ENCODE measurements at places on chromosomes 13 and 19.
A peak's percentile ranks its signal among the peaks of the same experiment; 100 is the strongest.

GRCh38 chr19:2770055-2771013, 12.7 kb downstream of the SGTA start:
- DNase-seq: no peak

- DNase-seq: no peak
Measured at GRCh38 chr13:97273341-97273831, 51.3 kb downstream of the MBNL2 start.

- DNase-seq: peak; percentile 48
Measured at GRCh38 chr13:39419876-39420275, 183.1 kb downstream of the LHFPL6 start.

- no peak for DNase-seq
Measured at GRCh38 chr19:28359431-28360414, 853.2 kb downstream of the UQCRFS1 start.

DNA sequence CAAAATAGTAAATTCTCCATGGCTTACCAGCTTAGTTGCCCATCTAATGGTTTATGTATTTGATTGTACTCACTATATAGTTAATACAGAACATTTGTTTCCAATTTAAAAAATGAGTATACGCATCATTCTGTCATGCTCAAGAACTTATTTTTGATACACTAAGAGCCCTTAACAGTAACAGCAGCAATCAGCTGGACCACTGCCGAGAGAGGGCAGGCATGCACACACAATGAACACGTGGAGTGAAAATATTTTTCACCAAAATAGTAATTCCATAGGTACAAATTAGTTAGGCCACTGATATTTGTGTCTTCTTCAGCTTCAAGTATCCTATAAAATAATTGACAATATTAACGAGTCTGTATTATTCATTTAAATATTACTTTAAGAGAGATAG, 109.9 kb downstream of the KLF12 start:
- no peak for DNase-seq

DNA sequence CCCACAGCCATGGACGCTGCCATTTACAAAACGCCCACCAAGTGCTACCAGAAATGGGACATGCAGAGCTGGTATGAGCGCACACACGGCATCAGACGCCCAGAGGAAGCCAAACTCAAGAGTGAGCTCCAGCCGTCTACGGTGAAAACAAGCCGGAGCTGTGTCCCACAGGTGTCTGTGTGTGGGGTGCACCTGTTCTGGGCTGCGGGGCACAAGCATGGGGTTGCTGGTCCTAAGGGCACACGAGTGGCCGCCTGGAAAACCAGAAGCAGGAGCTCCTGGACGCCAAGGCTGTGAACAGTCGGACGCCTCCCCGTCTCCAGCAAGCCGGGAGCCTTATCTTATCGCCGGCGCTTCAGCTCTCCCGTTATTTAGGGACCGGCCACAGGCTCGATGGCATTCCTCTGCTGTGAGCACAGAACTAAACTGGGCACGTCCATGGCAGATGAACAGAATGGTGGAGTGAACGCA, 1.3 kb downstream of the ADPRHL1 start:
- no peak for DNase-seq

- no peak for DNase-seq
Measured at GRCh38 chr19:31597616-31598015, 248.4 kb upstream of the TSHZ3 start.
